ENCODE measurements at places on chromosomes 5 and 9.

- DNase-seq, result no peak
These were observed 535.8 kb downstream of the SEMA5A start for GRCh38 chr5:9009931-9010651.

GRCh38 chr5:448061-448765, 5.2 kb downstream of the EXOC3 start:
- no peak for DNase-seq

DNA sequence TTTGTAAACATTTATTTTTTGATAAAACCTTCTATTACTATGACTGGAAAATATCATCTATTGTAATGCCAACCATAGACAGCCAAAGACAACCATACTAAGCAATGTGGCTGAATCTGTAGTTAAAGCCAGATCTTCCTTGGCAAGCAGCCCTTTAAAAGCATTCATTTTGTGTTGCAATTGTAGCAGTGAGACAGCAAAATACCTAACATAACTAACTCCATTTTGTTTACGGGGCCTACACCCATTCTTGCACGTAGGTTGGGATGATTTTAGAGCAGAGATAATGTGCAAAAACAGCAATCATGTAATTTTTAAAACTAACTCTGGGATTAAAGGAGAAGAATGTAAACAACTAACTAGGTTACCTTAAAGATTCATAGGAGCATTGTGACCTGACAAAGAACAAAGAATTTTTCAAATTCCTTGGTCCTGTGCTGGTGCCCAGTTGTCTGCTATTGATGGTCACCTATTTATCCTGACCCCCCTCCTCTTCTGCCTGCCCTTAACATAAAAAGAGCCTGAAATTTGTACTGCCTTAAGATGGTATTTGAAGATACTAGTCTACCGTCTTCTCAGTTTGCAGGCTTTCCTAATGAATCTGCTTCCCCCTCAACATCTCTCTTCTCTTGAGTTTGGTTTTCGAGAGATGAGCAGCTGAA, 10.6 kb downstream of the IFNA1 start:
- no peak for DNase-seq

DNA sequence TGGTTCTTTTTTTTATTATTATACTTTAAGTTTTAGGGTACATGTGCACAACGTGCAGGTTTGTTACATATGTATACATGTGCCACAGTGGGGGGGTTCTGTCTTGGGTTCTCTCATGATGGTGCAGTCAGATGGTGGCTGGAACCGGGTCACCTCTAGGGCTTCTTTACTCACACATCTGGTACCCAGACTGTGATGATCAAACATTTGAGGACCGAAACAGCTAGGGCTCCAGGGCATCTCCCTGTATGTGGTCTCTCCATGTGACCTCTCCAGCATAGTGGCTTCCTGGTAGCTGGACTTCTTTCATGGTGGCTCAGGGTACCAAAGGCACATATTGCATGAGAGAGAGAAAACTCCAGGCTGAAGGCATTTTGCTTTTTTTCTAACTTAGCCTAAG, 9.8 kb upstream of the CRHBP start:
- no peak for DNase-seq

DNA sequence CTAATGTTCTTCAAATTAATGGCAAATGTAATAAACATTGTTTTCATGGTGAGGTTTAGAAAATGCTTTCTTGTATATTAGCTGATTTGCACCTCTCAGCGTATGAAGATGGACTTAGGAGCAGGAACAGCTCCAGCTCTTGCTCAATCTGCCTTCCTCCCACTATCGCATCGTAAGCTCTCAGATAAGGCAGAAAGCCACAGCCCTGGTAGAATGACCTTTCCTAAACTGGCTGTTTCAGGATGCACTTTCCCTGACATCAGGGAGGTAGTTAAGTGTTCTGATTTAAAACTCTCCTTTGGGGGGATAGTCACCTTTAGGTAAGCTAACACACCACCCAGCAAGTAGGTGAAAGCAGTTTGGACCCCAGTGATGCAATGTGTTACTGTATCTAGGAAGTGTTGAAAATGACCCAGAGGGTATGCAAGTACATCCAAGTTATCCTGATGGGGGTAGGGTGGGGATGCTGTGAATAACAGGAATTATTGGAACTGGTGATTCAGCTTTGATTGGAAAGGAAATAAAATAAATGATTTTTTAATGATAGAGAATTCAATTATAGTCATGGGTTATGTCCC, 72.3 kb downstream of the LMNB1 start:
- DNase-seq, result no peak

DNA sequence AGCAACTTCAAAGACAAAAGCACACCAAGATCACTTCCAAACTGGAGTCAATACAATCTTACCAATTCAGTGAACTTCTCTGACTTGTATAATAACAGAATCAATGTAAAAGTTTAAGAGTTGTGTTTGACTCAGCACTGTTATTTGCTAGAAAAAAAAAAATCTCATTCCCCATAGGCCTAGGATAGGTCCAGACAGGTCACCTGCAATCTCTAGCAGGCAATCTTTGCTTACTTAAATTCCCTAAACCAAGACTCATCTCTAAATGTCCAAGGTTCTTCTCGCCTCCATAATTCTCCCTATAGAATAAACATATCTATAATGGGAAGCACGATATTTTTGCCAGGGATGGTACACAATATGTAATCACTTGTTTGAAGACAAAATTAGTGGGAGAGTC, 2.5 kb downstream of the FAM169A start:
- no peak for DNase-seq

- no peak for DNase-seq
These were observed 14.3 kb downstream of the ERMP1 start for GRCh38 chr9:5818424-5819142.

DNA sequence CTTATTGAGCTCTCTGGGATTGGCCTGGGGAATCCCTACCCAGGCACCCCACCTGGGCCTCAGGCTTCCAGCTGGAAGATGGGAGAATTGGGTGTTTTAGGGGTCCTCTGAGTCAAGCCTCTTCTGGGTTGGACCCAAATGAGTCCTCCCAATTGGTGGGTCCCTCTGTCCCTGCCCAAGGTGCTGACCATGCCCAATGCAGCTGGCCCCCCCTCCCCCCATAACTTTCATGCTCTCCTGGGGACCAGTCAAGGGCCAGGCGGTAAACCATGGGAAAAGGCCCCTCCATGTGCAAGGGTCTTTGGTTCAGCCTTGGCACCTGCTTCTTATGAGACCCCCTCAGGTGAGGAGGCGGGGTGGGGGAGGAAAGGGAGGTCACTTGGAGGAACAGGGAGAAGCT, 3.4 kb upstream of the PSD2 start:
- DNase-seq, result no peak

- no peak for DNase-seq
These were observed 8.6 kb downstream of the ABLIM3 start for GRCh38 chr5:149149942-149150341.

DNA sequence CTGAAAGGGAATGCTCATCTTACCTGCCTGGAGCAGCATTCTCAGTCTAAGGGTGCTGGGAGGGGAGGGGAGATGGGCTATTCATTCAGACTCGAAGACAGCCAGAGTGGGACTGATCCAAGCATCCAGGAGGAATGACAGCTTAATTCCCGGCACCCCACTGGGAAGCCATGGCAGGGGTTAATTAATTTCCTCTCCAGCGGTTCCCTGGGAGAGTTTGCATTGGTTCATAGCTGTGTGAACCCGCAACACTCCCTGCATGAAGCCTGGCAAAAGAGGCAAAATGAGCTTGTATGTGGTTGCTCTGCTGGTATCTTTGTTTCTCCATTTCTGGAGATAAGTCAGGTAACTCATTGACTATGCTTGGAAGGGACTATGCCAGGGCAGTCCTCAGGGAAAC, 401.0 kb upstream of the SLC24A2 start:
- DNase-seq, result no peak

- no peak for DNase-seq
These were observed 590.8 kb upstream of the BRINP1 start for GRCh38 chr9:119959846-119960545.

DNA sequence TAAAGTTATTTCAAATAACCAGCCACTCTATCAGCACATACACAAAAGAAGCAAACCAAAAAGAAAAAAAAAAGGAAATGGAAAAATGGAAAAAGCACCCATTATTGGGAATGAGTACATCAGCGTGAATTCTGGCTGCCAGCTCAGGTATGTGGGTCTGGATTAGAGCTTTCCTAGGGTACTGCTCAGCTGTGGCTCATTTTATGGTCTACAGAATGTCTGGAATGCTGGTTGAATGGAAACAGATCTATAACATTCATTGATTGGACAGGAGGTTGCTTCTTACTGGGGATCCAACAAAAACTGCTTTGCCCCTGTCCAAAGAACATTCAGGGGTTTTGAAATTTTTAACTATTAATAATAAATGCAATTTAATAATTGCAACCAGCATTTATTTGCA, 3.9 kb upstream of the CAST start:
- DNase-seq, result no peak

DNA sequence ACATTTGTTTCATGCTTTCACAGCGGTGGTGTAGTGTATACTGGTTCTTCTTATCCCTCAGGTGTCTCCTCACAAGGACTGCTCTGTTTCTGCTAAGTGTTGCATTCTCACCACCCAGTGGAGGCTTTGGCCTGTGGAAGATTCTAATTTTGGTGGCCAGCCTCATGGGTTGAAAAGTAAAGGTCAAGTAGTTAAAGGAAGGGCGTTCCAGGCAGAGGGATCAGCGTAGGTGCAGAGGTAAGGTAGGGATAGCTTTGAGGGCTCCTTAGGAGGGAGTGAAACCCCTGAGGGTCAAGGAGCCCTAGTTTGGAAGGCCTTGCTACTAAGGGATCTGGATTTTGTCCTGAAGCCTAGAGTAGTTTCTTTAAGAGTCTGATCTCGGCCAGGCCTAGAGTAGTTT, 4.6 kb upstream of the RACK1 start:
- no peak for DNase-seq

- no peak for DNase-seq
These were observed 2.0 kb downstream of the ENC1 start for GRCh38 chr5:74638544-74638969.

DNA sequence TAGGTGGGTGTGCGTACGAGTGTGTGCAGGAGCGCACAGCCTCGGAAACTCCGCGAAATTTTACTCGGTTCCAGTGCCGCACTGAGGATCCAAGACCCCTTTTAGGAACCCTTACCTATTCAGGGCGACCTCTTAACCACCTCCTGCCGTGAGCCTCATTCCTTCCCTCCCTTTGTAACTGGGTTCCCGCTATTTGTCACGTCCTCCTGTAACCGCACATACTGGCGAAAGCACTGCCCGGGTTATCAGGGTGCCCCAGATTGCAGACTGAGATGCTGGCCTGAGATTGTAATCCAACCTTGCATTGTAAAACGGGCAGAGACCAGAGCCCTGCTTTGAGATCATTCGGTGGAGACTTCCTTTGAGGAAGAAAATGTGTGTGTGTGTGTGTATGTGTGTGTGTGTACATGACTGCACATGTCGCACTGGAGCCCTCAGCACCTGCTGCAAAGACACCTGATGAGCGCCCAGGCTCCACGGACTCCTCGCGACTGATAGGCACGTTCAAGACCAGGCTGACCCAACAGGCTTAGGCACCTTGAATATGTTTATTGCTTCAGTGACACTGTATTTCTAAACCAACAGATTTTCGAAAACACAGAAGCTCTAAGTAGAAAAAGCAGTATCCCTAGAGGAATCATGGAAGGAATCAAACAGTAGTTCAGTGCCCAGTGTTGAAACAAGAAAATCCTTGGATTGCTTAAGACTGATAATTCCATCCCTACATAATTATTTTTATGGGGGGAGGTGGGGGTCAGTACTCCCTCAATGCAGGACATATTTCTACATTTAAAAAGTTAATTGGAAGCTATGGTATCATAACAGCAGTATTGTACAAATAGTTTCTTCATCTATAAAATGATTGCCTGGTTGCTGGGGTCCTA, 86.5 kb upstream of the TNFAIP8 start:
- DNase-seq, result peak; percentile 51

- no peak for DNase-seq
These were observed 237.4 kb downstream of the GOLPH3 start for GRCh38 chr5:31936683-31937082.

DNA sequence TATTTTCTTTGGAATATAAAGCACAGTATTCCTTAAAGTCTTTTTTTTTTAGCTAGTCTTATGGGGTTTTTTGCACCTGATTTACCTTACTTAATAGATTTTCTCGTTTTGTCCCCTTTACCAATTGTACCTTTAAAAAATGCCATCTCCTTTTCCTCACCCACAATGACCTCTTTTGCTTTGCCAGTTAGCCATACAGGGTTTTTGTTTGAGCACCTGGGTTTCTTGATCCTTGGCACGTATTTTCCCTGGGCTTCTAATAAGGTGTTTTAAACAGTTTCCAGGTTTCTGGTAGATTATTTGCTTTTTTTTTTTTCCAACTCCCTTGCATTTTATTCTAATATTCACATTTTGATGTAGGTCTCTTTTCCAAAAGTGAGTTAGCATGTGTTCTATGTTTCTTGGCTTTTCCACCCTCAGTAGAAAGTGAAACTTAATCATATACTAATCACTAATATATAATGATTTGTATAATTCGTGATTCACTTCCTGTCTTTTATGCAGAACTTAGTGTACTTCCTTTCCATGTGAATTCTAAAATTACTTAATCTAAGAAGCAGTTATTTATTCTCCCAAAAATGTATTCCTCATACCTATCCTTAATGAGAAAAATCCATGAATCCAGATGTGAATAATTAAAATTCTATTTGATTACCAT, 673.9 kb upstream of the RGMB start:
- no peak for DNase-seq

- DNase-seq, result no peak
These were observed 71.1 kb upstream of the LRRTM2 start for GRCh38 chr5:138946241-138946623.

GRCh38 chr9:69139596-69139995, 34.5 kb upstream of the TJP2 start:
- no peak for DNase-seq

GRCh38 chr5:122942164-122942914, 94.2 kb downstream of the PPIC start:
- DNase-seq, result no peak

- no peak for DNase-seq
These were observed 57.6 kb upstream of the RANBP3L start for GRCh38 chr5:36359267-36359666.

DNA sequence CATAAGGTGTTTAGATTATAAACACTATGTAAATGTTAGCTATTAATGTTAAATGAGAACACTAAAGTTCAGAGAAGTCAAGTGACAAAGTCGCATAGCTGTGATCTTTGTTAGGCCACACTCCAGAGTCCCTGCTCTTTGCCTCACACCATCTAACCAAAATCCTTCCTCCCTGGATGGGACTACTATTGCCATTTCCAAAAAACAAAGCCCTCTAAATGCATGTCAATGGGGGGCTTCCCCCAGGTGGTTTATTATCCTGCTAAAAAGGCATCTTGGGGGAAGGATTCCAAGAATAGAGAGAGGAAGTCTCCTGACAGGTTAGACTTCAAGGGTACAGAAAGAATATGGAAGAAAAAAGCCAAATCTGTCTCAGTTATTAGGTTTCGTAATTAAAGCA, 10.4 kb downstream of the NR6A1 start:
- DNase-seq, result no peak

GRCh38 chr5:16932401-16932800, 3.7 kb downstream of the MYO10 start:
- DNase-seq, result no peak

GRCh38 chr5:165351342-165351741, 1845.9 kb downstream of the MAT2B start:
- no peak for DNase-seq

Measured in Calu3 (cell line).